CMK (cell line): ENCODE measurements at places on chromosomes 2 and 18.

- DNase-seq: no peak
These were observed 117.9 kb upstream of the PELI1 start for GRCh38 chr2:64262071-64262470.

DNA sequence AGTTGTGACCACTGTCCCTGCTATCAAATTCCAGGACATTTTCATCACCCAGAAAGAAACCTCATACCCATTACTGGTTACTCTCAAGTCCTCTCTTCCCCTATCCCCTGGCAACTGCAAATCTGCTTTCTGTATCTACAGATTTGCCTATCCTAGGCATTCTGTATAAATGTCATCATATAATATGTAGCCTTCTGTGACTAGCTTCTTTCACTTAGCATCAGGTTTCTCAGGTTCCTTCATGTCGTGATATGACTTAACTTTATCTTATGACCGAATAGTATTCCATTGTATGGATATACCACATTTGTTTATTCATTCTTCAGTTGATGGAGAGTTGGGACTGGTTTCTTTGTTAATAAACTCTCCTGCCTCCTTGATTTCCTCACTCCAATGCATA is 60.5 kb downstream of the PMAIP1 start:
- DNase-seq: no peak

DNA sequence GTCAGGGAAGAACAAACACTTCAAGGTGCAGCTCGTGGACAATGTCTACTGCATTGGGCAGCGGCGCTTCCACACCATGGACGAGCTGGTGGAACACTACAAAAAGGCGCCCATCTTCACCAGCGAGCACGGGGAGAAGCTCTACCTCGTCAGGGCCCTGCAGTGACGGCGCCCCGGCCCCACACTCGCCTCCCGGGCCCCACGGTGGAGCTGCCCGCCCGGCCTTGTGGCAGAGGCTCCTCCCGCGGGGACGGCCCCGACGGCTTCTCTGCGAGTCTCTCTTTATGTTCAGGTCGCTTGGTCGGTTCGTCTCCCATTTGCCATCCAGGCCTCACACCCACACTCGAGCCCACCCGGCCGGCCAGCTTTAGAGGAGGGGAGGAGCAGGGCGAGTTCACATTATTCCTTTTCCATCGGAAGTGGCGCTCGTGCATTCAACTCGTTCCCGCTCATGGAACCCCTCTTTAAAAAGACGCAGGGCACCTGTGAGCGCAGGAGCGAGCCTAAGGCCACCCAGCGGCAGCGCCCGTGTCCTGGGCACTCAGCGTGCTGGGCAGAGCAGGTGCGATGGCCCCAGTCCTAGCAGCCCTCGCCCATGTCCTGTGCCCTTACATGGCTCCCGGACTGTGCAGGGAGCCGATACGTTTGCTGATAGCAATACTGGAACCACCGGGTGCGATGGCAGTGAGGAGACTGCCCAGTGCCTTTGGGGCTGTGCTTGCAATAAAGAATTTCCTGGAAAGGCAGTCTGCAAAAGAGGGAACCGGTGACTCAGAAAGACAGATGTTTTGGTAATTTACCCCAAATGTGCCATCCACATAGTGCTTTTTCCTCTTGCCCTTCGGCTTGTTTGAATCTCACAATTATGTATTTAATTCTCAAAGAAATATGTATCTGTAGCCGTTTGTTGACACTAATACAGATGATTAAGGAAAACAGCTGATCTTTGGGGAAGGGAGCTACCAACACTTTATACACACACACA is 148.6 kb downstream of the NCK2 start:
- DNase-seq: no peak

- DNase-seq: no peak
These were observed 54.8 kb downstream of the LRRFIP1 start for GRCh38 chr2:237682151-237682550.

GRCh38 chr2:202141329-202141947 is 68.4 kb downstream of the KIAA2012 start:
- DNase-seq: no peak

DNA sequence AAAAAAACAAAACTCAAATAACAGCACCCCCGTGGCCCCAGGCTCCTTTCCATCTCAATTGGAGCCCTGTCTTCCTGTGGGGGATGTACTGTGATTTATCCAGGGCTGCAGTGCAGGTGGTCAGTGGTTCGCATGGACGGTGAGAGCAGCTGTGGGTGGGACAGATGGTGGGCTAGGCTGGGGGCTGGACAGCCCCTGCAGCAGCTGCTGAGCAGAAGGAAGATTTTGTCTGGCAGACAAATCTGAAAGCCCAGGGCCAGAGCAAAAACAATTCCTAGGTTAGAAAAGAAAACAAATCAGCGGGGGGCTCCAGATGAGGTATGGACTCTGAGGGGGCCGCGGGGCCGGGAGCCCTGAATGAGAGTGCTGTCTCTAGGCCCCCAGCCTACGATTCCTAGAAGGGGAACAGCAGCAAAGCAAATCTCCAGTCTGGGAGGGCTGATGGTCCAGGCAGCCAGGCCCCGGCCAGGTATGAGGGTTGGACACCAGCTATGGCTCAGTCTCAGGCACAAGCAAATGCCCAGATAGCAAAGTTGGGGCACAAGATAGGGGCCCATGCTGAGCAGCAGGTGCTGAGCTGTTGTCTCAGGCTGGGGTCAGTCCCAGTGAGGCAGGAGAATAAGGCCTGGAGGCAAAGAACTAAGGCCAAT is 45.4 kb downstream of the SOWAHC start:
- no peak for DNase-seq

DNA sequence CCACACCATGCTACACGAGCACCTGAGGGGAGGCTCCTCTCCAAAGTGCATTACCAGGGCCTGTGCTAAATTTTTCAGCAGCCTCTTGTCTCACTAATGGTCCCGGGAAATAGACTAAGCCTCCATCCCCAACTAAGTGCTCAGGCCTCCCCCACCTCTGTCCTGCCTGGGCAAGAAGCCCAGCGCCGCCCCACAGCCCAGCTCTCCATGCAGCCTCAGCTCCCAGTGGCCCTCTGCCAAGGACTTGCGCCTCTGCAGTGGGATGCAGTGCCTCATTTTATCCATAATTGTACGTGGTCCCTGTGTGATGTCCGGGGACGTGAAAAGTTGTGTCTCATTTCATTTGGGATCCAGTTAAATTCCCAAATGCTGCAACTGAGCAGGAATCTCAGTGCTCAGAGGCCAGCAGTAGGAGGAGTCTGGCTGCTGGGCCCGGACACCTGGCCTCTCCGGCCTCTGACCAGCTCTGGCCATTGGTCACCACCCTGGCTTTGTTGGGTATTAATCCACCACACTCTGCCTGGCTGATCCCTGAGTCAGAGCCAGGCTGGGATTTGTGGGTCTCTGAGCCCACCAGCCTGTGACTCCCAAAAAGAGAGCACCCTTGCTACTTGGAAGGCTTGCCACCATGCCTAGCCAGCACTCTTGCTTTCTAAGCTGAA is 11.4 kb upstream of the STEAP3 start:
- DNase-seq: no peak

DNA sequence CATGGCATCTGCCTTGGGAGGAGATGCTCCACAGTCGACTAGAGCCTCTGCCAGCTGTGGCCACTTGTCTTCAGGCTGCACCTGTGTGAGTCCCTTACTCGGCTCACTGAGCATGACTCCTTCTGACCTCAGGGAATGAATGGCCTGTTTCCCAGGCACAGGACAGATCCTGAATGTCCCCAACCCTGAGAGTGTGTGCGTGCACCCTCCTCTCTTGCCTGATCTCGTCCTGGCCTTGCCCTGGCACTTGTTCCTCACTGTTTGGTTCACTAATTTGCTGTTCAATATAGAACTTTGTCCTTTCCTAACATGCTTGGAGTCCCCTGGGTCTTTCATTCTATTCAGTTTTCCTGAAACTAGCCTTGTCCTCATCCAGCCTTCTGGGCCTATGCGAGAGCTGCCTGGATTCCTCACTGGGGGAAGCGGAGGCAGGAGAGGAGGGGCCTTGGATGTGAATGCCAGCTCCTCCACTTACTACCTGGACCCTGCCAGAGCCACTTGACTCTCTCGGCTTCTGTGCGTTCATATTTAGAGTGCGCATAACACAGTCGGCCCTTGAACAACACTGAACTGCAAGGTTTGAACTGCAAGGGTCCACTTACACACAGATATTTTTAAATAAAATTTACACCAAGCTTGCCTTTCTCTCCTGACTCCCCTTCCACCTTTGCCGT is 184.8 kb downstream of the ACKR3 start:
- DNase-seq: no peak

DNA sequence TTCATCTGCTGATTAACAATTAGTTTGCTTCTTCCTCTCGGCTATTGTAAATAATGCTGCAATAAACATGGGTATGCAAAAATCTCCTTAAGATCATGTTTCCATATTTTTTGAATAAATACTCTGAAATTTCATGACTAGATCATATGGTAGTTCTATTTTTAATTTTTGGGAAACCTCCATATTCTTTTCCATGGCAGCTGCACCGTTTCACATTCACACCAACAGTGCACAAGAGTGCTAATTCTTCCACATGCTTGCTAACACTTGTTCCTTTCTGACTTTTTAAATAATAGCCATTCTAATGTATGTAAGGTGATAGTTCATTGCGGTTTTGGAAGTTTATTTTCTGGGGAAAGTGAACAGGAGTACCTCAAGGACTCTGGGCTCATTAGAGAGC is 52.6 kb upstream of the TACR1 start:
- no peak for DNase-seq

DNA sequence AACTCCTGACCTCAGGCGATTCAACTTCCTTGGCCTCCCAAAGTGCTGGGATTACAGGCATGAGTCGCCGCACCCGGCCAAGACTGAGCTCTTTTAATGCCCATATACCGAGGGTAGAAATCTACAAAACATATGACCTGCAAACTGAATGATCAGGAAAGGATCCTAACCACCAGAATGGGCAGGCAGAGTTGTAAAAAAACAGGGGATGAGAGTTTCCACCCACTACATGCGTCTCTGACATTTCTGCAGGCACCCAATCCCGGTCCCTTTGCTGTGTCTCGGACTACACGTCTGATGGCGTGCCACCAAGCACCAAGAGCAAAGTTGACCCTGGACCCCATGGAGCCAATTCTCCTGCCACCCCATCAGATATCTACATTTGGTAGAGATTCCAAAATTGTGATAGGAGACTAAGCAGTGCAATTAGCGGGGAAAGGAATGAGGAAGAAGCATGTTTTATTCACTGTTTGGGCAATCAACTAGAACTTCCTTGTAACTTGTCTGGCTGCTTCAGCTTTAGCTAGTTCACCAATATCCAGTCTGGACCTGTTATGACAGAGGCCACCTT is 74.1 kb downstream of the ATP8B1 start:
- DNase-seq: no peak

GRCh38 chr2:114488841-114489530 is 46.5 kb downstream of the DPP10 start:
- no peak for DNase-seq

GRCh38 chr18:34399892-34400291 is 175.2 kb upstream of the NOL4 start:
- DNase-seq: no peak

DNA sequence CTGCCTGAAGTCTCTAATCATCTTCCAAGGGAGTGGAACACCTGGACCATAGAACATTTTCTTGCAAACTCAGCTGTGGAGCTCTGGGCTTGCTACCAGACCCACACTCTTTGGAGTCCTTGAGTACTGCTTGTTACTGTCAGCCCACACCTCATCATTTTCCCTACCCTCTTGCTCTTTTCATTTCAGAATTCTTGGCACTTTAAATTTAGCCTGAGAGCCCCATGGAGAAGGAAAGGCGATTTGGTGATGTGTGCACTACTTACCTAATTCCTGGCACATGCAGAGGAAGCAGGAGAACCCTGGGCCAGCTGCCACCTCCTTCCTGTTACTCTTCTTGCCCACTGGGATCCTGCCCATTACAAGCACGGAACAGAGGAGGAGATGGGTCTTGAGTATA is 31.7 kb downstream of the TMEM178A start:
- DNase-seq: no peak

GRCh38 chr2:205014201-205014600 is 468.9 kb downstream of the PARD3B start:
- DNase-seq: no peak

DNA sequence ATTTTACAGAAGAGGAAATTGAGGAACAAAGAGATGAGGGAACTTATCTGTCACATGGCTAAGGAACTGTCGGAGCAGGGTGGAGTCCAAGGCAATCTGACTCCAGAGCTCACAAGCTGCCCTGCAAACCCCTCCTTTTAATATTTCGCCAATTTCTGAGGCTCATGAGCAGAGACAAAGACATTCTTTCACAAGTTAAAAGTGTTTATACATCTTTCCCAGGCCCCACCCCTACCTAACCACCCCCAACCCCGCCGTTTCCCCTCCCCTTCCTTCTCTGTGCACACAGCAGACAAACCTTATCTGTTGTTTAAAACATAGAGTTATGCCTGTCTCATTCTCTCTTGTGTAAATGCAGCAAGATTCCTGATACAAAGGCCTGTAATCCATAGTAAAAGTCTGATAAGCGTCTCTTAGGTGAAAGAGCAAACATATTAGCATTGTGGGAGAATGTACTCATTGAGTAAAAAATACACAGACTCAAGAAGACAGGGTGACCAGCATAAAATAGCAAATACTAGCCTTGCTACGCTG is 44.3 kb downstream of the EPHA4 start:
- no peak for DNase-seq

DNA sequence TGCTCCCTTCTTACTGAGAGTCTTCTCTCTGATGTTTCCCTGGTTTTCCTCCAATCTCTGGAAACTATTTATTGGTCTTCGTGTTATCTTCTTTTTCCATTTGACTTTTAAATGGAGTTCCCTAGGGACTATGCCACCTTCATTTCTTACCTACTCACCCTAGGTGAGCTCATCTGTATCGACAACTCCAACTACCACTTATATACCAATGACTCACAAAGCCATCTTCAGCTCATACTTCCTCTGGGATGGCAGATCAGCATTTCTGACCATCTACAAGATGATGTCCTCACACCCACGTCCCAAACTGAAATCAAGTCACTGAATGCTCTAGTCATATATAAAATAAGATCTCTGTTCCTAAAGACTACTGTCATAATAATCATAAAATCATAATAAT is 40.6 kb downstream of the CFAP210 start:
- no peak for DNase-seq

GRCh38 chr2:28300485-28301341 is 91.9 kb upstream of the FOSL2 start:
- peak; percentile 14 for DNase-seq

- DNase-seq: no peak
These were observed 35.9 kb downstream of the AFF3 start for GRCh38 chr2:100106460-100106859.
